Midbrain (tissue), 1 donor: ENCODE measurements at places on chromosomes 3 and 15.

GRCh38 chr3:178847190-178847589 is 224.4 kb downstream of the ZMAT3 start:
- DNase-seq, result no peak

DNA sequence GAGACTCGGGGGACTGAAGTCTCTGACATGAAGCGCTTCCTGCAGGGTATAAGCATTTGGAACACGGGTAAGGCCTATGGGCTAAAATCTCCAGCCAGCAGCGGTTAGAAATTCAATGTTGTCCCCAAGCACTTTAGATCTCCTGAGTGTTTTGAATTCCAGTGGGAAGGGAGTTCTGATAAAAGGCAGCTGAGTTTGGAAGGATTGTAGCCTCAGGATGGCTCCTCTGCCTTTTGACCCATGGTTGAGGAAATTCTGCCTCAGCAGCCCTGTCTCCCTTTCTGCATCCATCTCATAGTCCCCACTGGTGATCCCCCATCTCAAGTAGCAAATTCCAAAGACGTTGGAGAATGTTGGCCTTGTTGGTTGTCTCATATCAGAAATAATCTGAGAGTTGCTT is 24.2 kb upstream of the HACD2 start:
- DNase-seq, result no peak

GRCh38 chr3:5388091-5388490 is 200.6 kb downstream of the EDEM1 start:
- no peak for DNase-seq

DNA sequence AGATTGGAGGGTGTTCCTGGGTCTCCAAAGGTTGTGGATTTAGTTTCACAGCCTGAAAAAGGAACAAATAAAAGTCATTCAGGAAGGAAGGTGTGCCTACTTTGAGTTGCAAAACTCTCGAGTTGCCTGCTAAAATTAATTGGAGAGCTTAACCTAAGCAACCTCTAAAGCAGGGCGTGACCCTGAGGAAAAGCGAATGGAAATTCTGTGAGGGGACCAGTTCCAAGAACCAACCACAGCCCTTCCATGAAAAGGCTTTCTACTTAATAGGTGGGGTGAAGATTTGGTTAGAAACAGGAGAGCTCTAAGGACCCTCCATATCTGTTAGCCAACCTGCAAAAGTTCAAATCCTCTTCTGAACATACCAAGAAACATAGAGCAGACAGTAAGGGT is 1.5 kb downstream of the CD80 start:
- no peak for DNase-seq

DNA sequence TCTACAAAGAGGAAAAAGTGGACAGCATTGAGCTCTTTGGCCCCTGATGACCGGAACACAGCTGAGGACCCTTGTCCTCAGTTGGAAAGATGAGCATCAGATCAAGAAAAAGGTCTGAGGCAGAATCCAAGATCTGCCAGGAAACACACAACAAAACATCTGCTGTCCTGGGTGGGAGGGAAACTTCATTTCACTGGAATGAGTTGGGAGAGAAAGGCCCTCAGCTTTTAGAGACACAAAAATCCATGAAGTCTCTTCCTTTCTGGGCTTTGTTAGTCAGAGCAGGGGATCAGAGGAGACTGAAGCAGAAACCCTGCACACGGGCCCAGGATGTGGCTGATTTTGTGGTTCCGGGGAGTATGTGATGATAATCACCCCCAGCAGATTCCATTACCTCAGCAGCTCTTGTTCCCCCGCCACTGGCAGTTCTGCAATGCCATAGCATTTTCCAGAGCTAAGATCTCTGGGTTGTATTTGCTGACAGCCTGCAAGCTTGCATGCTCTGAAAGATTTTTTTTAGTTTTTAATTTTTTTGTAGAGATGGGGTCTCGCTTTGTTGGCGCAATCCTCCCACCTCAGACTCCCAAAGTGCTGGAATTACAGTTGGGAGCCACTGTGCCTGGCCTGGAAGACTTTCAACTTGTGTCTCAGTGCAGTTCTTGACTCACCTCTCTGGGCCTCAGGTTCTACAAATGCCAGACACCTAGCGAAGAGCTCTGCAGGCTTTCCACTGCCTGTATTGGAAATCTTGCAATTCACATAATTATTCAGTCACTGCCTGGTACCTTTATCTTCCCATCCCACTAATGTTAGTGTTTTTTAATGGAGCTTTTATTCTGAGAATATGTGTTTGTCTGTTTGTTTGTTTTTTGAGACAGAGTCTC is 5.8 kb upstream of the TATDN2 start:
- no peak for DNase-seq

DNA sequence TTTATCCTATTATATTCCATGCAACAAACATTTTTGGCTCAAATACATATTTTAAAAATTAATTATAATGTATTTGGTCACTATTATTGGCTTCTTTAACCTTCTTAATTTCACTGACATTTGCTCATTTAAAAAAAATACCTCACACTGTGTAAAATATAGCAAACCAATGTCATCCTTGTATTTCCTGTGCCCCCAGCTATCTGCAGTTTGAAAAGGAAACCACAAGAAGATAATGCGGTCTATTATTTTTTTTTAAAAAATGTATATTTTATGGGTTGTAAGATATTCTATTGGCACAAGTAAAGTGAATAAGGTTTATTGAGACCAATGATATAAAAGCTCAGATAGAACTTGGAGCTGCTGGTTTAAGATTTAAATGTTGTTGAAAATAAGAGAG is 904.2 kb downstream of the SI start:
- no peak for DNase-seq

- no peak for DNase-seq
Measured at GRCh38 chr15:41838400-41838897, at the start of gene PLA2G4B. TSS of gene PLA2G4B (plus strand) at chr15:41838847. CDS start at chr15:41838914, 67 bp downstream.

DNA sequence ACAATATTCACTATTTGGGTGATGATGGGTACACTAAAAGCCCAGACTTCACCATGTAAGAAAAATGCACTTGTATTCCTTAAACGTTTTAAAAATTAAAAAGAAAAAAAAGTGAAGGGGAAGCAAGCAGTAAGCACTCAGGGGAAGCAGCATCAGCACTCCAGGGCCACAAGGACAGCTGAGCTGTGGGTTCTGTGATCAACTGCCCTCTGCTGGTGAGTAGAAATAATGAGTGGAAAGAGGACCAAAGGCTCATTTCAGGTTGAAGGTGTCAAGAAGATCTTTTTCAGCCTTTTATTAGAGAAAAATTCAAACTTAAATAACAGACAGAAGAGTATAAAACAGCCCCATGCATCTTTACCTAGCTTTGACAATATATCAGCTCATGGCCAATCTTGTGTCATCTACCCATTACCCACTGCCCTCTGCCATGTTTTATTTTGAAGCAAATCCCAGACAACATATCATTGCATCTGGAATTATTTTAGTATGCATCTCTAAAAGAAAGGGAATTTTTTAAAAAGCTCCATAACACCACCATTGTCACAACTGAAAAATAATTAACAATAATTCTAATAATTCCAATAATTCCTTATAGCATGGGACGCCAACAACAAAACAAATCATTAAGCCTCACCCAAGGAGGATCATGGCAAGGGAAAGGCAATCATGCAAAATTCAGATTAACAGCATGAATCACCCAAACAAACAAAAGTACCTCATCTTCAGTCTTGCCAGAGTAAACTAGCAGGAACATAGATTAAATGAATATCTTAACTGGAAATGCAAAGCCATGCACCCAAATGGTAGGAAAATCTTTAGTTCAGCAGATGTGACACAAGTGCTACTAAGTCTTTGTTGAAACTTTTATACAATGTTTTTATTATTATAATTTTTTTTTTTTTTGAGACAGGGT is 42.5 kb downstream of the TAMM41 start:
- peak; percentile 46 for DNase-seq

DNA sequence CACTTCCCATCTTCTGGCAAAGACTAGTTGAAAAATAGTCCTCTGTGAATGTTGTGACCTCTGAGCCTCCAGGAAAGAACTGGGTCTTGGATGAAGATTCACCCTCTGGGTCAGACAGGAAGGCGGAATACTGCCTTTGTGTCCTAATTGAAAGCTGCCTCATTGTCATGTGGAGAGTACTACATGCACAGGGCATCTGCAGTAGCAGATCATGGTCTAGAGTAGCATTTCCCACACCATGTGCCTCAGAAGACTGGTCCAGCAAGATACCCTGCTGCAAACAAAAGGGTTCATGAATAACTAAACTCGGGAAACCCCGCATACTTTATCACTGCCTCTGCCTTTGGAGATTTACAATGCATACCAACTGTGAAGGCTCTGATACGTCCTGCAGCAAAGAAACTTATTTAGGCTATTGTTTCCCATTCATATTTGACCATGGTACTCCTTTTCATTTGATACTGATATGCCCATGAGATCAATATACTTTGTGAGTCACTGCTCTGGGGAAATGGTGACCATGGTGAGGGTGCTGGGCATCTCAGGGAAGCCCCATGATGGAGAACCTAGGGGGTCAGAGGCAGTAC is 22.7 kb downstream of the IRAK2 start:
- DNase-seq, result no peak

- peak; percentile 9 for DNase-seq
Measured at GRCh38 chr15:91238644-91239425, 138.8 kb downstream of the SV2B start.

- DNase-seq, result peak; percentile 75
Measured at GRCh38 chr3:116140100-116140689, 305.1 kb downstream of the LSAMP start.

DNA sequence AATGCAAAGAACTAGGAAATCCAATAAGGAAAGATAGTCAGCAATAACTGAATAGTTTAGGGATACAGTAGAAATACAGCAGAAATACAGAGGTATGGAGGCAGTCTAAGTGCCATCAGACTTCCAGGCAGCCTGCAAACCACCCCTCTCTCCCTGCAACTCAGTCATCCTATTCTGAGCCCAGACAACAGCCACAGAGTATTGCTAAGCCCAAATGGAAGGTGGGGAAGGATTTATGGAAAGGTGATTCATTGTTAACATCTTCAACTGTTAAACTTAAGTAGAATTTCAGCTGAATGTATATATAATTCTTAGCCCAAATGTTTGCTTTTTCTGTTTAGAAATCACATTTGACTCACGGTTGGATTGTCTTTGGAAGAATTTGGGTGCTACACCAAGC is 300.4 kb downstream of the RBMS3 start:
- DNase-seq, result no peak

GRCh38 chr15:100931143-100931890 is 12.2 kb downstream of the LRRK1 start:
- DNase-seq, result no peak

GRCh38 chr3:171266034-171266739 is 194.0 kb downstream of the TNIK start:
- DNase-seq, result no peak

DNA sequence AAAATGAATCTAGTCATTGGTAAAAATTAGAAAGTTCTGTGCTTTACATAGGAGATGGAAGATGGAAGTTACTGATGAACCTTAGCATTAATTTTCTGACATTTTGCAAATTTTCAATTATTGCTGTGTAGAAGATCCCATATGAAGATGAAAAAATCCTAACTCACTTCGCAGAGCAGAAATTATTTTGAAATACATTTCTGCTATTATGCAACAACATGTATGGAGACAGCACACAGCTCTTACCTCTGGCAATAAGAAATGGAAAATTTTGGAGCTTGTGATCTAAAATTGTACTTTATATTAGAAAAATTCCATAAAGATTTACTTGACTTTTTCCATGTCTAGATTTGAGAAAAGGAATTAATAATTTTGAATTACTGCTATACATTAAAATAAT is 177.9 kb downstream of the WDR72 start:
- DNase-seq, result no peak

DNA sequence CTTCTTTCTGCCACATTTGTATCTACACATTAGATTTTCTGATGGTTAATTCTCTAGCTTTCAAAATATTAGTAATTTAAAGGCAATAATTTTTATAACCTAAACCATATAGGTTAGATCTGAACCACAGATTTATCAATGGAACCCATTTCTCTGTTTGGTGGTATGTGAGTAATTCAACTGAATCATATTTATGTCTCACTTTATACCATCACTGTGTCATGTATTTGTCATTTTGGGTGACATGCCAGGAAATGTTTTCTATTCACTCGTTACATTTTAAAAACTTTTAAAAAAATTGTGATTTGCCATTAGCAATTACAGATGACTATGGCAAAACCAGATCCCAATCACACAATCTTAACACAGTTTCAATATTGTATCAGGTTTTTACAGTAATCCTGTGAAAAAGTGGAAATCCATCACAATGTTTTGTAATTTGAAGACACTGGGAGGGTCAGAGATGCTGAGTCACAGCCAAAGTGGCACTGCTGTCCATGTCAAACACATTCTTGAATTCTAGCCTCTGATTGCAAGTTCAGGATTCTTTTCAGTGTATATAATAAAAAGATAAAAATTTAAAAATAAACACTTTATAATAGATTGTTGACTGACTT is 356.0 kb upstream of the RBMS3 start:
- no peak for DNase-seq

- DNase-seq, result no peak
Measured at GRCh38 chr3:59334585-59334984, 284.8 kb upstream of the CFAP20DC start.

GRCh38 chr3:10547841-10548783 is 42.7 kb upstream of the ATP2B2 start:
- DNase-seq, result no peak

GRCh38 chr3:45807133-45807532 is 10.8 kb upstream of the SLC6A20 start:
- no peak for DNase-seq

DNA sequence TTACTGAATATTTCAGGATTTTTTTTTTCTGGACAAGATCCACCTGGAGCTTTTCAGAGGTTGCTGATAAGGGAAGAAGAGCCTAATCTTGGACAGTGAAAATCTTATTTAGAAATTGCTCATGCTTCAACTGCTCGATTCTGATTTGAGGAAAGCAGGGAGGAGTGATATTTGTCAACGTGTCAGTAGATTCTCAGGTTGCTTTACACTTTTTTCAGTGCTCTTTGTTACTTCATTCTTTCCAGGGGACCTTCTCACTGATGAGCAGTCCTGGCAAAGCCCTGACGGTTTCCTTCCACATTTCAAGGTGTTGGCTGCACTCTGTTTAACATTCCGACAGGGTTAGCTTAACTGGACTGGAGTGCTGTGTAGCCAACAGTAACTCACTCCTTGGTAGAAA is 24.1 kb upstream of the RARB start:
- no peak for DNase-seq

DNA sequence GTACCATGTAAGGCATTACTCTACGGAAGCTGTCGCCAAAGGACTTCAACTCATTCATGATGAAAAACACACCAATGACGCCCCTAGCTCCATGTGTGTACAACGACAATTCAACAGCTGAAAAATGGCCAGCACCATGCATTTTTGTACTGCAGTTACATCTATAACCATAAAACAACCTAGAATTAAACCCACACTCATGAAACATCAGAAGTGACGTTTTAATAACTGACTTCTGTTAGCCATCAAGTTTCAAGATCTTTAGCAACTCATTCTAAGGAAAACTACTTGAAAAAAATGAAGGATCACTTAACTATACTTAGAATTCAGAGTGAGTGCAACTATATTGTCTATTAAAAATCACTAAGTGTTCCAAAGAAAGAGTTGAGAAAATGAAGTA is 84.9 kb downstream of the RFTN1 start:
- DNase-seq, result no peak

- no peak for DNase-seq
Measured at GRCh38 chr3:14889205-14889604, 58.2 kb upstream of the NR2C2 start.
